ENCODE measurements at places on chromosomes 6 and 20.

DNA sequence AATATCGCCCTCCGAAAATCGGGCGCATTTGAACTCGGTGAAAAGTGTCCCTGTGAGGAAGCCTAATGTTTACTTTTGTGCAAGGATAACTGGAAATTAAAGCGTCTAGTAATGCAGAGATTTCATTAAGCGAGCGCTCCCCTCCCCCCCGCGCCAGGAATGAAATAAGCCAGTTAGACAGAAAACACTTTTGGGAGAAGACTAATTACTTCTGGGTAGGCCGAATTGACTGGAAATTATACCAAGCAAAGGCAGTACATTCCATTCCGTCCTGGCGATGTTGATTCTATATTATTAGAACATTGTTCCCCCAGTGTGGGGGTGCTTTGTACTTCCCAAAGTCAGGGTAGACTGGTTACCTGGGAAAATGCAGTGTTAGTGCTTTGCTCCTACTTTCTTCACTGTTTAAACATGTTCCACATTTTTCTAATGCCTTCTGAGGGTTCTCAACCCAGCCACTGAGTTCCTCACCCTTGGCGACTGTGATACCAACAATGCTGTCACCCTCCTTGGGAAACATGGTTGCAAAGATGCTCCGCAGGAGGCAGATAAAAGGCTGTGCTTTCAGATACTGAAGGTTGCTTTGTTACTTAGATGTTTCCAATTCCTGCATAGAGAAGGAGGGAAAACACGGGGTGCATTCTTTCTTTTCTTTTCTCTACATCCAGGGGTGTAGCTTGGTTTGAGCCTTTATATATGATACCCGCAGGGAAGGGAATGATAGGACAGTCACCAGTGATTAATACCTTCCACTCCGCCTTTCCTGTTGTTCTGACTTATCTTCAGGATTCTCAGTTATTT lies 2.6 kb downstream of the GJA1 start:
- peak; percentile 69 for DNase-seq

- DNase-seq, result no peak
Measured at GRCh38 chr20:38975539-38976120, 13.5 kb downstream of the DHX35 start.

DNA sequence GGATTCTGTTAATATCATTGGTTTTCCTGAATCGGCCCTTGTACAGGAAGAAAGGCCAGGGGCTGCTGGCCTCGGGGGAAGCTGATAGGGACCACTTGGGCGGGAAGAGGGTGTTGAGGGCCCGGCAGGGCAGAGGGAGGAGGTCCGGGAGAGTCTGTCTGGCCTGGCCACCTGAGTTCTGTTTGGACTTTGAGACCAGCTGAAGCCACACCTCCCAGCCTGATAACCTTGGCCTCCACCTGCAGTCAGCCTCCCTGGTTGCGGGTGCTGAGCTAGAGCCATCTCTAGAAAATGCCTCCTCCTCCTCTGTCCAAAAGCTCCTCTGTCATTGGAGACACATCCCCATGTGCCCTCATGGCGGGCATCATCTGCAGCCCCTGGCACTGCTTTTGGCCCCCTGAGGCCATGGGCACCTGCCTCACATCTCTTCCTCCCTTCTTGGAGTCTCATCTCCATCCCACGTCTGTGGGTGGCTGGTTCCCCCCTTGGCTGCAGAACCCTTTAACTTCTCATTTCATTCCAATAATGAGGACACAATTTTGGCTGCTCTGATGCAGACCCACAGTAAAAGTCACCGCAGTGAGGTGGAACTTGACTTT lies 16.6 kb downstream of the APCDD1L start:
- peak; percentile 31 for DNase-seq

GRCh38 chr6:4010689-4011090 lies 68.2 kb downstream of the FAM217A start:
- no peak for DNase-seq

- no peak for DNase-seq
Measured at GRCh38 chr20:59429396-59429795, 129.0 kb downstream of the EDN3 start.

GRCh38 chr6:129793447-129793846 lies 67.7 kb downstream of the TMEM244 start:
- no peak for DNase-seq

DNA sequence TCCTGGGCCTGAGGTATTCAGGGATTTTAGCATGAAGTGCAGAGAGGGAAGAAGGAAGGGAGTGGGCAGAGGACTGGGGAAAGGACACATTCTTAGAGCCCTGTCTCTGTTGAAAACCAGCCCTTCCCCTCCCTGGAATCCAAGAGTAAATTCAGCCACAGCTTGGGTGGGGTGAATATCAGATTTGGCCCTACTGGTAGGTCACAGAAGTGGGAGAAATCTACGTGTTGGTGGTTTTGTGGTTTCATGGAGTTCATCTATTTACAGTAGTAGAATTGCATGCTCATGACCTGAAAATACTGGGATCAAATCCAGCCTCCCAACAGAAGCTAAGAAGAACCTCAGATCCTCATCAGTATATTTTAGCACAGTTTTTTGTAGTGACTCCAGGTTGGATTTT lies 404.4 kb downstream of the BMP2 start:
- no peak for DNase-seq

- DNase-seq, result no peak
Measured at GRCh38 chr6:15350386-15351083, 104.7 kb downstream of the JARID2 start.

DNA sequence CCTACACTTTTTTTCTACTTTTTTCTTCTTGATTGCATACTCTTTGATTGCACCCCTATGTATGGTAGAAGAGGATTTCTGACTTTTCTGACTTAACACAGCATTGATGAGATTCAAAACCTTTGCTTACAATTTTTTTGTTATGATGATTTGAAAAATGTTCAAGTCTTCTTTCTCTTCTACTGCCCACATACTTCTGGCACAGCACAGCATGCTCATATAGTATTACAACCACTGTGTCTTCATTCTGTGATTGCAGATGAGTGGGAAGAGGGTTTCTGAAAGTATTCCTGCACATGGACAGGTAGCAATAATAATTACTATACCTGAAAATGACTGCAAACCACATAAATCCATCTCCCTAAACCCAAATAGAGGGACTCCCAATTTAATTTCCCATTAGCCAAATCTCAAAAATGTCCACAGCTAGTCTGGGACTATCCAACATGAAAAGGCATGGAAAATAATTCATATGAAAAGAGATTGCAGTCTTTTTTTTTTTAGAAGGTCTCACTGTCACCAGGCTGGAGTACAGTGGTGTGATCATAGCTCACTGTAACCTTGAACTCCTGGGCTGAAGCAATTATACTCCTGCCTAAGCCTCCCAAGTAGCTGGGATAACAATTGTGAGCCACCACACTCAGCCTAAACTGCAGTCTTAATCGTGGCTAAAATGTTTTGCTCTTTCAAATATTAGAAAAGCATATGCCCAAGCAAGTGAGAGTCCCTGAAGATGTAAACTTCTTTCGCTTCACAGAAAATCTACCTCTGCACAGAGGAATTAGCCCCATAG lies 15.9 kb upstream of the TENT5A start:
- DNase-seq, result no peak

- DNase-seq, result no peak
Measured at GRCh38 chr6:169939554-169940164, 188.2 kb downstream of the ERMARD start.

GRCh38 chr6:167778497-167779128 lies 48.1 kb upstream of the AFDN start:
- DNase-seq, result no peak

DNA sequence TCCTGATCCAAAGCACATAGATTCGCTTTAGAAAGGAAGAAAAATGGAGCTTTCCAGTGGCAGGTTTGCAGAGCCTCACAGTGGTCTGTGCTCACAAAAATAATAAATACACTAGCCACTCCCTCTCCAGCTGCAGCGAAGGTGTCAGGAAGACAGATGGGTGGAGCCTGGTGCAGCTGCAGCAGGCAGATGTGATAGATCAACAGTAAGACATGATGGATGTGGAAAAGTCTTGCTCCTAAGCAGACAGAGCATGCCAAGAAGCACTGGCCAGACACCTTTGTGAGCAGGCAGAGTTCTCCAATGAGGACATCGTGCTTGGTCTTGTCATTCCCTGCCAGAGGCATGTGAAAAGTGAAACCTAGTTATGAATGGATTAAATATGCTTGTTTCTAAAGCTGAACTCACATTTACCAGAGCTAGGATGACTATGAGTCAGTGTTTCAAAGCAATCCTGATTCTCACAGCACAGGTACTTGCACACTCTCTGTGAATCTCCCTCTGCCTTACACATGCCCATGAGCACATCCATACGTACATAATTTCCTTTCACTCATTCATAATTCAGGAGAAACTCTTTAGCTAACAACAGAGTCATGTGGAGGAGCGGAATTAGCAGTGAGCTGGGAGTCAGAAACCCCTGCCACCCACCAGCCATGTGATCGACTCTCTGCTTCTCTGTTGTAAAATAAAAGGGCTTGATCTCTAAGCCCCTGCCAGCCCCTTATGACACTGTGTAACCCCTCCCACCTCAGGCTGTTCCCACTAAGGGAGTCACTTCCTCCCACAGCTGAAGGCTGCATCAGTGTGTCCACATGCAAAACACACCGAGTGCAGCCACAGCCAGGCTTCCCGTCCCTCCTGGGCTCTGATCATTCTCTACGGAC lies 111.2 kb downstream of the SCML4 start:
- peak; percentile 57 for DNase-seq

DNA sequence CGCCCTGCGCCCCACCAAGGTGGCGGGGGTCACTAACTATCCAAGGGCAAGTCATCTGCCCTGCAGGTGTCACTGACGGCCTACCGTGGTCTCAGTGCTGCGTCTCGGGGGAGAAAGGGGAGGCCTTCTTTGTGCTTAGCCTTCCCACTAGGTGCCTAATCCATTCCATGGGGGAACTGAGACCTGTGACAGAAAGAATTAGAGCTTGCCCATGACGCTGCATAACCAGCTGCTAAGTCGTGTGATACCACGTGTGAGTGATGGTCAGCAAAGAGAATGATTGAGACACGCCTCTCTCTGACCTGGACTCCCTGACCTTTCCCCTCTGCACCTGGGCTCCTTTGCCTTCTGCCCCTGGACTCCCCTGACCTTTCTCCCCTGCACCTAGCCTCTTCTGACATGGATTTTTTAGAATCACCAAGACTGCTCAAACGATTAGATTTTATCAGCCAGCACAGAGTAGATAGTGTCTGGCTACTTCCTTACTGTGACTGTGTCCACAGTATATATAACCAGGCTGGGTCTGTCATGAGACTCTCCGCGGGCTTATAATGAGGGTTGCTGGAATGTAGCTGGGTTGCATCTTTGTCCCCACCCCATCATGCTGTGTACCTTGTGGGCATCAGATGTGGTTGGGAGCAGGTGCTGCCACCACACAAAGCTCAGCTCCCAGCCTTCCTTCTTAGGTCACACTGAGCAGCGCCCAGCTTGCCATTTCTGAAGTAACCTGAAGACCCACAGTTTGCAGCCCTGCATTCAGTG lies 140.6 kb downstream of the TMEM242 start:
- no peak for DNase-seq

- DNase-seq, result no peak
Measured at GRCh38 chr6:5359417-5359816, 98.1 kb downstream of the FARS2 start.

DNA sequence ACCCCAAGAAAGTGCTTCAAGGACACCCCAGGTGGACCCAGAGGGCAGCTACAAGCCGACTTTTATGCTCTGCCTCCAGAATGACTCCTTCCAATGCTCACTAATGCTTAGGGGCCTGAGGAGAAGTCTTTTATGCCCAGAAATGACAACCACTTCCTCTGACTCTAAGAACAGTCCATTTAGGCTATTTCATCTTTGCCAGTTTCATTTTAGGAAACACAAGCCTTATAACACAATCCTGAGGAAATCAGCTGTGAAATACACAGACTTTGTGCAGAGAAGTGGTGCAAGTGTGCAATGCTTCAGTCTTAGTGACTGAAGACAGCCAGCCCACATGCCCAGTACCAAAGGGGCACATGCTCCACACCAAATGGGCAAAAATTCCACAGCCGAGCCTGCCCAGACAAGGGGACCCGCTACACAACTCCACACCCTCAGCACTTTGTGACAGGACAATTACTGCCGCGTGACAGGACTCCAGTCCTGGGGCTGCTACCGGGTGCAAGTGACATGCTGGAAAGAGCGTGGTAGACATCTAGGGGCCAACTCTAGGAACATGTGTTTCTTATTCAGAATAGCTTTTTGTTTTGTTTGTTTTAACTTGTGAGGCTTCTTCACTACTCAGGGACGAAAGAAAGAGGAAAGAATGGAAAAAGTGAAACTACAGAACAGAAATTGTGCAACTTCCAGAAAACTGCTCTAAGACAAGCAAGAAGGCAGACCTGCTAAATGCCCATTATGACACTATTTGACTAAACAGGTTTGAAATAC lies 28.2 kb upstream of the PLAGL1 start:
- peak; percentile 57 for DNase-seq

DNA sequence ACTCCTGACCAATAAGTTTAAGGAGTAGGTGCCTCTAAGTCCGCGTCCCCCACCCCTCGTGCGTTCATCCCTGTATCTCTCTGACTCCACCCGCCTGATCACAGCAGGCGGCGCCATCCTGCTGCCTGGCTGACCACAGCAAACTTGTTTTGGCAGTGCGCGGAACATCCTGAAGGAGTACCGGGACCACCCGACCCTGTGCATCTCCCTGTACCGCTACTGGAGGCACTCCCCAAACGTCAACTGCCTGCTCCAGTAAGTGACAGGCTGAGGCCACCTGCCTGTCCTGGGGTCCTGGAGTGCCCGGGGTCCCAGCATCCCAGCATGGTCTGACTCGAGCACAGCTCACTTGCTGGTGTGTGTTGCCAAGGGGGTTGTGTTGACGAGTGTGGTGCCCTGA lies 19.0 kb downstream of the PNLDC1 start:
- no peak for DNase-seq

GRCh38 chr6:43635387-43636307 lies at the start of gene MAD2L1BP:
MAD2L1BP (plus strand) TSS chr6:43635840; CDS start chr6:43635876, 36 bp downstream.
- peak; percentile 94 for DNase-seq

- no peak for DNase-seq
Measured at GRCh38 chr6:48883116-48883515, 579.9 kb downstream of the MMUT start.

- no peak for DNase-seq
Measured at GRCh38 chr20:36252511-36252910, 16.2 kb downstream of the AAR2 start.

- no peak for DNase-seq
Measured at GRCh38 chr6:41790045-41790444, 2.6 kb downstream of the TOMM6 start.

- peak; percentile 66 for DNase-seq
Measured at GRCh38 chr6:41372832-41373626, 37.6 kb downstream of the NCR2 start.

DNA sequence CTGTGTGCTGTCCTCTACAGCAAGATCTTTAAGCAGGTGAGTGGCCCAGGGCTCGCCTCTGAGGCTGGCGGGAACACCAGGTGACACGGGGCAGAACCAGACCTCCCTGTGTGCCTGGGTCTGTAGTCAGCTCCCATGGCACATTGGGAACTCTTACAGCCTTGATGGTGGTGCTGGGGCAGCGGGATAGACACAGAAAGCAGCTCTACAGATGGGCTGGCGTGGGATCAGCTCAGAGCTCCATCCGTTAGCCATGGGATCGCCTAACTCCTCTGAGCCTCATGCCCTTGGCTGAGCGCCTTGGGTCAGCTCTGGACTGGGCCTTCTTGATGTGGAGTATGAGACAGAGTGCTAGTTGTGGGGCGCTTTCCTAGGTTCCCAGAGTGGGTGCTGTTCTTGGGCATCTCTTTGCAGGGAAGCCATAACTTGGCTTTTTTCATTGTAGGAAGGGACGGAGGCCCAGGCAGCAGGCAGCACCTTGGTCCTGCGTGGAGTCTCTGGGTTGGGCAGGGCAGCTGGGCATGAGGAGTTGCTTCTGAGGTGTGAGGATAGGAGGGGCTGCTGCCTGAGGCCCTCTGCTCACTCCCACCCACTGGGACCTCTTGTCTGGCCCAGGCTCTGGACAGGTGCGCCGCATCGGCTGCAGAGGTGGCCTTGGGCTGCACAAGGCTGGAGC lies 51.3 kb downstream of the EFCAB8 start:
- no peak for DNase-seq
